Activated CD4-positive, alpha-beta T cell treated with anti-CD3 and anti-CD28 coated beads, Interleukin-2, amount 10 ng/mL, durations not matched to agents 7 days and 5 days (primary cell): ENCODE measurements at places on chromosomes 2 and 18. TPM values are rescaled to one million over a fixed set of nuclear protein-coding genes. Genes with fewer than 3 reads are reported as not detected.
A peak's percentile ranks its signal among the peaks of the same experiment; 100 is the strongest.

- DNase-seq: no peak
Measured at GRCh38 chr2:152055366-152056108, 43.3 kb downstream of the CACNB4 start.

DNA sequence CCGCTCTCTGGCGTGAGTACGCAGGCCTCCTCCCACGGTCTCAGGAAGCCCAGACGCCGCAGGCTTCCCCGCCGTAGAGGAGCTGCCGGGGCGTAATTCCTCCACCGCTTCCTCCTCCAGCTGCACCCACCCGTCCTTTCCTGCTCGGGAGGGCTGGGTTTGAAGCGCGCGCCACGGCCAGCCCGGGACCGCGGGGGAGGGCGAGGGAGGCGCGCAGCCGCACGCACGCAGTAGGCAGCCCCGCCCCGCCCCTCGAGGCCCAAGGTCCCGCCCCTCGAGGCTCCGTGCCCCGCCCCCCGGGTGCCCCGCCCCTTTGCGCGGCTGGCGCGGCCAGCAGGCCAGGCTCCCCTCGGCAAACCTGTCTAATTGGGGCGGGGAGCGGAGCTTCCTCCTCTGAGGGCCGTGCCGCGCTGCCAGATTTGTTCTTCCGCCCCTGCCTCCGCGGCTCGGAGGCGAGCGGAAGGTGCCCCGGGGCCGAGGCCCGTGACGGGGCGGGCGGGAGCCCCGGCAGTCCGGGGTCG lies at the start of gene MALT1:
MALT1 (plus strand) TSS at position 355 of the 521 bp plus-strand sequence. CDS start 179 bp downstream, outside the sequence.
- DNase-seq: peak; percentile 94

DNA sequence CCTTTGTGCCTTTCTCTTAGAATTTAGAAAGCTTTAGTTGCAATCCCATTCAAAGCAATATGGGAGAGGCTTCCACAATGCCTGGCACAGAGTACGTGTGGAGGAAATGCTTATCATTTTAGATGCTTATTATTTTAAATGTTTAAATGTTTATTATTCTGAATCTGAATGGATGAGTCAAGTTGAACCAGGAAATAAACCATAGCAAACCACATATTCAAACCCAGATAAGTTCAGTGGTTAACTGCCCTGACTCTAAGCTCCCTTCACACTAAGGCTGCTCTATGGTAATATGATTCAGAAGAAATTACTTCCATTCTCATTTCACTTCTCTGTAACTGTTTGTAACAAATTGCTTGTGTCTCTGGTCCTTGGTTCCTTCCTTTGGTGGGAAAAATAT lies 5.2 kb upstream of the PPP4R1 start:
- DNase-seq: no peak

Gene MARCHF4
- total RNA-seq: not detected
